ENCODE measurements at places on chromosomes 12 and 14.

DNA sequence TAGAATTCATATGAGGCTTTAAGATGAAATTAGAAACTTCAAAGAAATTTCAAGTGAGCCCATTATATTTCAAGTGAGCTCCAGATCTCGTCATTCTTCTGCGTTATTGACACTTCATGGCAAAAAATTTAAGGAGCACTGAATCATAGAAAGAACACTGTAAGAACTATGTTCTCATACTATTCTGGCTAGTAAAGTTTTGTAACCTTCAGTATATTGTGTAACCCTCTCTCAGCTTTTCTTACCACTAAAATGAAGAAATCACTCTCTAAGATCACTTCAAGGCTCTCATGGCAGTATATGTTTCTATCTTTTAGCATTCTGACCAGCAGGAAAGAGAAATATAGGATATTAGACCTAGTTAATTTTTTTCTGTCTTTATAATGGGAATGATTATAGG lies 6.3 kb downstream of the GPHN start:
- DNase-seq: no peak

DNA sequence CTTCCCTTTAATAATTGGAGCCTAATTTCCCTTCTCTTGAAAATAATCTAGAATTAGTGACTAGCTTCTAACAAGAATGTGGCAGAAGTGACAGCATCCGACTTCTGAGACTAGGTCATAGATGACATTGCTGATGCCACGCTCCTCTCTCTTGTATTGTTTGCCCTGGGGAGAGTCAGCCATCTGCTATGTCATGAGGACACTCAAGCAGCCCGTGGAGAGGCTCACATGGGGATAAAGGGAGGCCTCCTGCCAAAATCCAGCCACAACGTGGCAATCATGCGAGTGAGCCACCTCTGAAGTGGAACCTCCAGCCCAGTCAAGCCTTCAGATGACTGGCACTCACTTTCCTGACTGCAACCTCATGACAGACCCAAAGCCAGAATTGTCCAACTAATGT lies 54.2 kb upstream of the LRRK2 start:
- no peak for DNase-seq

DNA sequence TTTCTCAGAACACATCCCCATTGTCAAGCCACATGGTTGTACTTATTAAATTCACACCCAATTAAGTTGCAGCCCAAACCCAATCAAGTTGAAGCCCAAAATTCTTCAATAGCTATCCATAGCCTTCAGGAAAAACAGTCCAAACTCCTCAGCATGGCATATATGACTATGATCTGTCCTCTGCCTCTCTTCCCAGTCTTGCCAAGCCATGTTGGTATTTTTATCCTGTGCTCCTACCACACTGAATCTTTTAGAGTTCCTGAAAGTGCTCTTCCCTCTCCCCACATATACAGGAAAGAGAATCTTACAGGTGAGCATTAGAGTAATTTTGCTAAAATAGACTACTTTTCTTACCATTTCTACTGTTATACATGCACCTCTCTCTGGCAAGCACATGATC lies 834.9 kb downstream of the RPS29 start:
- no peak for DNase-seq

GRCh38 chr14:80663541-80663940 lies 278.0 kb downstream of the CEP128 start:
- no peak for DNase-seq

DNA sequence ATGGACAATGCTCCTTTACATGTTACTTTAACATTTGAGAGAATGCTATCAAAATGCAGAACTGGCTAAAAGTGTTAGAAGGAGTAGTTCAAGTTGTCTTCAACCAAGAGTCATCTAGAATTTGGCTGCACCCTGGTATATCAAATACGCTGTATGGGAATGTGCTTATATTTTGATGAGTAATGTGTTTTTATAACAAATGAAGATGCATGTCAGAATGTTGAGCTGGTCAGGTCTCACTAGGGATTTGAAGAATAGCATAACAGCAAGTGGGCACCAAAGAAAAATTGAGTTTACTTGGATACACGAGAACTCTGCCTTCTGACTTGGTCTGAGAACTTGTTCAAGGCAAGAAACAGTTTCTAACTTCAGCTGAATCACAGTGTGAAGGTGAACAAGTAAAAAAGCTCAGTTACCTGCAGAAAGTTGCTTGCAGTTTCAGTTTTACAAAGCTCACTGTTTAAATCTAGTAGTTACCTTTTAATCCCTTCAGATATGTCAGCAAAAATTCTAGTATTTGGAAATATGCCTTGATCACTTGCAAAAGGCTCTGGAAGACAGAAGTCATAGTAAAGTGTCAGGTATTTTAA lies 82.3 kb downstream of the PDE3A start:
- DNase-seq: no peak

GRCh38 chr12:64526859-64527258 lies 74.9 kb downstream of the TBK1 start:
- DNase-seq: no peak

GRCh38 chr12:92740411-92740810 lies 37.6 kb downstream of the PLEKHG7 start:
- DNase-seq: no peak

DNA sequence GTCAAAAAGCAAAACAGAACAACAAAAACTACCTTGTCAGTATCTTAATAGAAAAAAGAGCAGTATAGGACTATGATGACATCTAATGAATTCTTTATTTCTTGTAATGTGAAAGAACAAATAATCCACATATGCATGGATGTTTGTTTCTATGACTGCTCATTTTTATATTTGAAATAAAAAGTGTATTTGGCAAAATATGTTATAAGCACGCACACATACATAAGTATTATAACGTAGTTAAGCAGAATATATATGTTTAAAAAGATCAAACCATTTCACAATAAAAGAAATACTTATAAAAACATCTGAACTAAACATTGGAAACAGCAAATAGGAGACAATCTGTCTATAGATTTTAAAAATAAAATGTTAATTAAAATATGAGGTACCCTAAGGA lies 74.8 kb downstream of the MIPOL1 start:
- no peak for DNase-seq

DNA sequence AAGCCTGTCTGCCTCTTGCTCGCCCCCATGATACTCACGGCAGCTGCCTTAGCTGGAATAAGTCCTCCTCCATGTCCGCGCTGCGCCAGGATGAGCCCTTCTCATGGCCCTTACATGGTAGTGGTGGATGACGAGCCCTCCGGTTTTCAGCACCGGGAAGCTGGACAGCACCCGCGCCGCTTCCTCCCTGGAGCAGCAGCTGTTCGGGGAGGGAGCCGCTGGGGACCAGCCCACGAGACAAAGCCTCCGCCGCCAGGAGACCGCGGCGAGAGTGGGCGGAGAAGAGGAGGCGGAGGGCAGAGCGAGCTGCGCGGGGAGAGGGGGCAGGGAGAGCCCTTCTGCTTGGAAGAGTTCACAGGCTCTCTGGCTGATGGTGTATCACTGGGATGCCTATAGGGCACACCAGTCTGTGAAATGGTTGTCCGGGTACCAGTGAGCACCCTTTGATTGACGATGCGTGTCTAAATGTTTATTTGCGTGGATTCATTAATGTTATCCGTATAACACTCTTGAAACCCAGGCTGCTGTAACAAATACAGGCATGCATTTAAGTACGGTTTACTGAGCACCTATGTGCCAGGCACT lies at the start of gene SVOP:
SVOP (minus strand) TSS at position 273 of the 585 bp plus-strand sequence; CDS start at position 73, 200 bp downstream.
- peak; percentile 4 for DNase-seq

DNA sequence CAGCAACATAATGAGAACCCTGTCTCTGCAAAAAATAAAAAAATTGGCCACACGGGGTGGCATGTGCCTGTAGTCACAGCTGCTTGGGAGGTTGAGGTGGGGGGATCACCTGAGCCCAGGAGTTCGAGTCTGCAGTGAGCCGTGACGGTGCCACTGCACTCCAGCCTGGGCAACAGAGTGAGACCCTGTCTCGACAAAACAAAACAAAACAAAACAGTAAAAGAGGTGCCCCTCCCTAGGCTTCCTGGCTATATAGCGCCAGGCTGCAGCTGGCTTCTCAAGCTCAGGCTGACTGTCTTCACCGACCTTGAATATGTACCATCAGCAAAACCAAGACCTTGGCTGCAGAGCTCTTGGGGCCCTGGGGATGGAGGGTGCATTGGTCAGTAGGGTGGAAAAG lies 29.4 kb downstream of the TSPAN9 start:
- no peak for DNase-seq

DNA sequence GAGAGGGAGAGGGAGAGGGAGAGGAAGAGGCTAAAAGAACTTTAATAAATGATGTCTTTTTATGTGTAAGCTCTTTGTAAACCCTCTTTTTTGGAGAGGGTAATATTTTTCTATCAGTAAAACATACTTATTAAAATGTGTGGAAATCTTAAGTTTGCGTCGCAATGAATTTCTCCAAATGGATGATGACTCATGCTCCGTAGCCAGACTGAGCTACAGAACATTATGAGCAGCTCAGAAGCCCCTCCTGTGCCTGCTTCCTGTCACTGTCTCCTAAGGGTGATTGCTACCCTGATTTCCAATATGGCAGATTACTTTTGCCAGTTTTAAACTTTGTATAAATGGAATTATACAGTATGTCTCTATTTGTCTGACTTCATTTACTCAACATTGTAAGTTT lies 13.0 kb upstream of the PYGL start:
- no peak for DNase-seq

DNA sequence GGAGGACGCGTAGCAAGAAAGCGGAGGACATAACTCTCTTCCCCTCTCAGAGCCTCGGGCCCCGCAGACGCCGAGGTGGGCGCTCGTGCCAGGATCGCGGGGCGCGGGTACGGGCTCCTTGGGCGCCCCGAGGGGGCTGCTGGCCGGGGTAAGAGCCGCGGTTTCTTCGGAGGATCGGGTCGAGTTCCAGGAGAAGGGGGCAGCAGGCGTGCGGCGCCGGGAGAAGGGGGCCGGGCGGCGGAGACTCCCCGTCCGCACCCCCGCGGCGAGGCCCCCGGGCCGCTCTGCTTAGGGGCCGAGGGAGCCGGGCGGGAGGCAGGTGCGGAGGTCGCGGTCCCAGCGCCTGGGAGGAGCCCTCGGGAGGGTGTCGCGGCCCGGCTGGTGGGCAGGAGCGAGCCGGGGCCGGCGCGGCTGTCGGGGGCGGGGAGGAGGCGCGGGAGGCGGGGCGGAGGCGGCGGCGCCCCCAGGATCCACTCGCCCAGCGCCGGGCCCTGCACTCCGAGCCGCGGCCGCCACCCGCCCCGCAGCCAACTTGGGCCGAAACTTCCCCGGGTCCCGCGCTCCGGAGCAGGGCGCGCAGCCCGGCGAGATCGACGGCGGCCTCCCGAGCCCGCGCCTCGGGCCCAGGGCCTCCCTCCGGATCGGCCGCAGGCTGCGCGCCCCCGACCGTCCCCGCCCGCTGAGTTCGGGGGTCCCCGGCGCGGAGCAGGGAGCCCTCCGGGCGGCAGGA lies 64.4 kb downstream of the FBXL14 start:
- DNase-seq: no peak

- DNase-seq: no peak
These were observed 194.4 kb upstream of the PPFIA2 start for GRCh38 chr12:81953541-81953940.

DNA sequence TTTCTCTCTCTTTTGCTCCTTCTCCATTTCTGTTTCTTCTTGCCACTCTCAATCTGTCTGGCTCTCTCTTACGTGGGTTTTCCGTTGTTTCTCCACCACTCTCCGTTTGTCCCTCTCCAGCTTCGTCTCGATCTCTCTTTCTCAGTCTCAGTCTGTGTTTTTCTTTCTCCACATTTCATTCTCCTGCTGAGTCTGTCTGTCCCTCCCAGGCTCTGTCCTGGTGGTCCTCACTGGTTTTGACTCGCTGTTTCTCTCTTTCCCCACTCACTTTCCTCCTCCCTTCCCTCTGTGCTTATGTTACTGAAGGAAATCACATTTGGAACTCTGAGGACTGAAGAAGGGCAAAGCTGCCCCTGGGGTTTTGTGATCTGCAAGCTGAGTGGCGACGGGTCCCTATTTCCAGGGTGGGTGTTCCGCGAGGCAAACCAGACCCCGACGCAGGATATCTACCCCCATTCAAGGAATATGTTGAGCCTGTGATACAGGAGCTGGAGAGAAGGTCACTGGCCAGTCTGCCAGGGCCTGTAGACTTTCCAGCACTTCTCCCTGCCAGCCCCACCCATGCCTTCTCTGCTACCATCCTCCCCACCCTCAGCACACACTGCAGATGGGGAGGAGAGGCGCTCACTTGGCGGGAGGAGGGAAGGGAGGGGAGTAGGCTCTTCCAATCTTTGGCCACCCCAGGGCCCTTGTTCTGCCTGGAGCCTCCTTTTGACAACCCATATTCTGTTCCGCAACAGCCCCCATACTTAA lies 102.7 kb upstream of the MAP1LC3B2 start:
- DNase-seq: no peak

GRCh38 chr12:22287776-22288621 lies 46.5 kb downstream of the ST8SIA1 start:
- no peak for DNase-seq

DNA sequence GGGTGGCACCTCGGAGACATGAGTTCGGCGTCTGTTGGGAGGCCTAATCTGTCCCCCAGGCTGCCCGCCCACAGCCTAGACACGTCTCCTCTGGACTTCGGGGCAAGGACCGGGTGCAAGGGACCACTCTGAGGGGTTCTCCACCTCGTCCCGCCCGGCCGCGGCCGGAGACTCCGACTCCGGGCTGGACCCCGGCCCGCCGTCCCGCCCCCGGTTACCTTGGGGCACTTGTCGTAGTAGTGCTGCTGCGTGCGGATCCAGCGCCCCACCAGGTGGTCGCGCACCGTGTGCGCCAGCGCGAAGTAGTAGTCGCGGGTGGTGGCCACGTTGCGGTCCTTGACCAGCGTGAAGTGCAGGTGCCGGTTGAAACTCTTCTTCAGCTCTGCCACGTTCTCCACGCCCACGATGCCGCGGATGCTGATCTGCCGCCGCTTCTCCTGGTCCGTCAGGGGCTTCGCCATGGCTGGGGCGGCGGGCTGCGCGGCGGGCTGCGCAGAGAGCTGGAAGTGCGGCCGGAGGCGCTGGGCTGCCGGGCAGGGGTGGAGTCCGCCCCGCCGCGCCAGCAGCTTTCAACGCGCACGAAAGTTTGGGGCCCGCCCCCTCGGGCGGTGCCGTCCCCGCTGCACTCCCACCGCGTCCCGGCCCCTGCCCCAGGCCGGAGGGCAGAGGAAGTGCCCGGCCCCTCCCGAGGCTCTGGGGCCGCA lies at the start of gene PYGL:
PYGL (minus strand) TSS at position 541 of the 704 bp plus-strand sequence; CDS start at position 461, 80 bp downstream.
- peak; percentile 5 for DNase-seq

DNA sequence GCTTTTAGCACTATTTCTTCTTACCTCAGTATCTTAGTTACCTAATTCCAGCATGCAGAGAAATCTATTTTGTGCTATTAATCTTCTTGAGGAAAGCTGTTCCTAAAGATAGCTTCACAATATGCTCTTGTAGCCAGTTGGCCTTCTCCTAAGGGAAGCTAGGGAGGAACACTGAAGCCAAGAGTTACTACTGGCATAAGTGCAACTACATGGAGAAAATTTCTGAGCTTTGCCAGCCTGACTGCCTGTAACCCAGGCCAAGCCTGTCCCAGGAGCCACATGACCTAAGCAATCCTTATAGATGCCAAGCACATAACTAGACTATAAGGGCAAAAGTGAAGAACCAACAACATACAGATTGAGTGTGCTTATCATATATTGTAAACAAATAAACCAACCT lies 890.2 kb downstream of the FLRT2 start:
- DNase-seq: no peak

GRCh38 chr14:73760598-73761586 lies 46.7 kb upstream of the PNMA1 start:
- DNase-seq: no peak

- no peak for DNase-seq
These were observed 854.9 kb downstream of the RPS29 start for GRCh38 chr14:48731260-48731659.

- no peak for DNase-seq
These were observed 103.3 kb upstream of the BTG1 start for GRCh38 chr12:92248977-92249376.

GRCh38 chr12:48985475-48985897 lies 7.4 kb downstream of the WNT1 start:
- no peak for DNase-seq

GRCh38 chr14:49862089-49862673 lies 9.6 kb upstream of the NEMF start:
- peak; percentile 83 for DNase-seq
